Pancreas (tissue), 10 donors: ENCODE measurements at places on chromosomes 2 and 18.
A peak's percentile ranks its signal among the peaks of the same experiment; 100 is the strongest.

- DNase-seq = no peak
Measured at GRCh38 chr2:46549166-46549844, 69.9 kb downstream of the TMEM247 start.

GRCh38 chr18:76209597-76209996 lies 285.4 kb downstream of the ZNF516 start:
- DNase-seq = no peak

GRCh38 chr2:47309952-47310800 lies 92.8 kb upstream of the MSH2 start:
- DNase-seq = no peak

- no peak for DNase-seq
Measured at GRCh38 chr2:204692790-204693189, 147.5 kb downstream of the PARD3B start.

- no peak for DNase-seq
Measured at GRCh38 chr2:60383401-60384143, 169.9 kb downstream of the BCL11A start.

GRCh38 chr2:3597567-3597966 lies 2.7 kb downstream of the COLEC11 start:
- DNase-seq = no peak

DNA sequence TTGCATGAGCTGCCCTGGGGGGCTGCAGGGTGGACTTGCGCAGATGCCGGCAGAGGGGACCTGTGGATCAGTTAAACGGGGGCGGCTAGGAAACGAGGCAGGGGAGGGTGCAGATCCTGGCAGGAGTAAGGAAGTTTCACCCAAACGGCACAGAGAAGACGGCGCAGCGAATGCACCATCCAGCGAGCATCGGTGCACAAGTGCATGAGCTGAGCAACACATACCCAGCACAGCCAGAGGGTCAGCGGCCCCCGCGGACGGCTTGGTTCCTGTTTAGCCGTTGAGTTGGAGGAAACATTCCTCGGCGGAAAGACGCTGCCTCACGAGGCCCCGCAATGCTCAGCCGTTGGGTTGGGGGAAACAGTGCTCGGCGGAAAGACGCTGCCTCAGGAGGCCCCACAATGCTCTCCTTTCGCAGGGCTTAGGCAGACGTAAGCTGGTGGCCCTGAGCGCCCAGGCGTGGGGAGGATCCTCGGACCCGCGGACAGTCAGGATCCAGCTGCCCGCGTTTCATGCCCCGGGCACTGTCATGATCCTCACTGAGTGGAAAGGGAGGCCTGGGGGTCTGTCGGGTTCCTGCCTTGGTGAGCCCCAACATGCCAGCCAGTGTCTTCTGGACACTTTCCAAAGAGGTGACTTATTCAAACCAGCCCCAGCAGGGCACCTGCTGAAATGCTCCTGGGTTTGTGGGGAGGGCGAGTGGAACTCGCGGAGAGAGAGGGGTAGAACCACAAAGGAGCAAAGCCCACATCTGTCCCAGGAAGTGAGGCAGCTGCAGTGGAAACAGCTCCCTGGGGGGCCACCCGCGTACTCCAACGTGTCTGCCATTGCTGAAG lies 86.3 kb downstream of the NDUFA10 start:
- DNase-seq = no peak

GRCh38 chr2:36967236-36967876 lies 1.0 kb upstream of the STRN start:
- no peak for DNase-seq

- DNase-seq = peak; percentile 17
Measured at GRCh38 chr2:147910990-147911473, 66.2 kb downstream of the ACVR2A start.

DNA sequence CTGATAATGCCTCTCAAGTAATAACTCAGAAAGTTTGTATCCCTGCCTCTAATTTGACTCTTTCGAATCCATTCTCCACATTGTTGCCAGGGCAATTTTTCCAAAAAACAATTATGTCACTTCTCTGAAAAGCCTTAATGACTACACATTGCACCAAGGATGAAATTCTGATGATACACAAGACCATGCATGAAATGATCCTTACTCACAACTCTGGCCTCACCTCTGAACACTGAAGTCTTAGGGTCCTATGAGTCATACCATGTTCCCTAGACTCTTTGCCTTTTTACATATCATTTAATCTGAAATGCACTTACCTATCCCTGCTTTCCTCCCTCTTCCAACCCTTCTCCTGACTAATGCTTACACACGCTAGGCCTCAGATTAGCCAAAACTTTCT lies 51.0 kb downstream of the WDPCP start:
- DNase-seq = no peak

- DNase-seq = no peak
Measured at GRCh38 chr2:223852281-223852795, 15.0 kb upstream of the AP1S3 start.

- DNase-seq = no peak
Measured at GRCh38 chr2:44285174-44285573, 9.9 kb downstream of the SLC3A1 start.

- DNase-seq = no peak
Measured at GRCh38 chr2:45899926-45900325, 248.5 kb downstream of the PRKCE start.

GRCh38 chr2:207051385-207051965 lies 112.2 kb downstream of the CPO start:
- no peak for DNase-seq

- DNase-seq = no peak
Measured at GRCh38 chr18:59661891-59662701, 35.1 kb downstream of the CCBE1 start.

DNA sequence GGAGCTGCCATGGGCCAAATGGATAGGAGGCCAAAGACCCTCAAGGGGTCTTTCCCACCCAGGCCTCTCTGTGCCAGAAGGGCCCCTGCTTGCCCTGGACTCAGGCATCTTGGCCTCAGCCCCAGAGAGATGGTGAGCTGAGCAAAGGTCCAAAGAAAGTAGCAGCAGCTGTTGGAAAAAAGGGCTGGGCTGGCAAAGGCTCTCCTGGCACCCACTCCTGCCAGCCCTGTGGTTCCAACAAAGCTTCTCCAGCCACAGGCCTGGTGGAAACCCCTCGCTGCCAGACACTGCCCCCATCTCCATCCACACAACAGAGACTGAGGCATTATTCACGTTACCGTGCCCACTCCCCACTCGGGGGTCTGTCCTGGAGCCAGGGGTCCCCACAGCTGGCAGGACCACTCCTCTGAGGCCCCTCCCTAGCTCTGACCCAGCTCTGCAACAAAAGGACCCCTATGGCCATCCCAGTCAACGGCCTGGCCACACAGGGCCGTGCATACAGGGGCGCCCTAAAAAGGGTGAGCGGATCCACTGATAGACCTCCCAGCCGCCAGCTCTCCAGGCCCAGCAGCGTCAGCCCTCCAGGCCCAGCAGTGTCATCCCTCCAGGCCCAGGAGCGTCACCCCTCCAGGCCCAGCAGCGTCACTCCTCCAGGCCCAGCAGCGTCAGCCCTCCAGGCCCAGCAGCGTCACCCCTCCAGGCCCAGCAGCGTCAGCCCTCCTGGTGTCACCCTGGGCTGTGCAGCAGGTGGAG lies 10.1 kb downstream of the BIN1 start:
- DNase-seq = no peak
